Activated naive CD4-positive, alpha-beta T cell treated with anti-CD3 and anti-CD28 coated beads for 36 hours (primary cell): ENCODE measurements at places on chromosomes 2 and 18. TPM values are rescaled to one million over a fixed set of nuclear protein-coding genes. Genes with fewer than 3 reads are reported as not detected.

DNA sequence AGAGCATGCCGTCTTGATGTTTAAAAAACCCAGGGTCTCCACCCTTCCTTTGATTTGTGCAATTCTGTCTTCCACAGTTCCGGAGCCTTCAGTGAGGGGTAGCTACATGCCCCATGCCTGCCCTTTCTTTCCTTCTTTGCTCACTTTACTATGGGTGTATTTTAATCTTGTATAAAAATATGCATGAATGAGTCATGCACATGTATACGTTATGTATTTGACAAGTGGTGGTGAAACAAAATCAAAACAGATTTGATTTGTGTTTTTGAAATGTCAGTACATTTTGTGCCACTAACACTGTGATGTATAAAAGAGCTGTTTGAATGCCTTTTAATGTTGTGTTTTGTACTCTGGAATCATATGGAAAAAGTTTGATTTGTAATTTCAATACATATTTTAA is 126.5 kb downstream of the RNF144A start:
- no peak overlapping the region for H3K4me3 ChIP-seq
- peaks cover 18% of the 10 kb centered on the region for H3K4me1 ChIP-seq
- DNase-seq: no peak
- H3K36me3 ChIP-seq: peaks cover 25% of the 10 kb centered on the region

DNA sequence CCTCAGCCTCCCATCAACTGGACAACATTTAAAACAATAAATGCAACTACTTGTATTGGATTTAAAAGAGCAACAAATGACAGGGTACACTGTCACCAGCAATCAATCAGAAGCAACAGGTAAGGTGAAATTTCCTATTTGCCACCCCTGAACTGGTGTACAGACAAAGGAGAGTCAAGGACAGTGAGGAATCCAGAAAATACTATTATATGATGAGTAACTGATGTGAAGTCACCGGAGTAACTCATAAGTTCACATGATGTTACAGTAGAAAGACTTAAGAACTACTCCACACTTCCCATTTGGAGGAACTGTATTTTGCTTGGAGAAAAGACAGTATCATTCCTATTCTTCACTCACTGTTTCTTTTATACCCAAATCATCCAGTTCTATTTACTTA is 4.1 kb upstream of the STAT1 start:
- peak overlapping the region; percentile 48 for H3K4me3 ChIP-seq
- peaks cover 3% of the 10 kb centered on the region for H3K36me3 ChIP-seq
- H3K27ac ChIP-seq: peak overlapping the region; percentile 37
- peaks cover 24% of the 10 kb centered on the region for H3K4me1 ChIP-seq
- no peak for DNase-seq
- no peaks in the 10 kb centered on the region for H3K27me3 ChIP-seq

DNA sequence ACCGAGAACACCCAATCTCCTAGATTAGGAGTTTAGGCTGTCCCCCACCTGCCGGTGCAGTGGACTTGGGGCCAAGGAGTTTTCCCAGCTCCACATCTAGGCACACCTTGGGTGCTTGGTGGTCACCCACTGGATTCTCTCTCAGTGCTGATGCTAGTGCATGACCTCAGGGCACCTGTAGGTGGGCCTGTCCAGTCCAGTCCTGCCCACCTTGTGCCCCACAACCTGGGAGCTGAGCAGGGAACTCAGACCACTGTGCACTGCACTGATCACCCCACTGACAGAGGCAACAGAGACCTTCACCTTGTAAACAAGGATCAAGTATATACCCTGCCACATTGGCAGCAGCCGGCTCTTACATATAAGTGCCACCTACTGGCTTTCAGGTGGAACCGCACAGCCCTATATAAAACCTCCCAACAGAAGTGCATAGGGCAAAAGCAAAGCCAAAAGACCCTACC is 12.7 kb upstream of the CDH19 start:
- no peaks in the 10 kb centered on the region for H3K36me3 ChIP-seq
- H3K4me1 ChIP-seq: no peaks in the 10 kb centered on the region
- H3K27ac ChIP-seq: no peak overlapping the region
- no peaks in the 10 kb centered on the region for H3K27me3 ChIP-seq

DNA sequence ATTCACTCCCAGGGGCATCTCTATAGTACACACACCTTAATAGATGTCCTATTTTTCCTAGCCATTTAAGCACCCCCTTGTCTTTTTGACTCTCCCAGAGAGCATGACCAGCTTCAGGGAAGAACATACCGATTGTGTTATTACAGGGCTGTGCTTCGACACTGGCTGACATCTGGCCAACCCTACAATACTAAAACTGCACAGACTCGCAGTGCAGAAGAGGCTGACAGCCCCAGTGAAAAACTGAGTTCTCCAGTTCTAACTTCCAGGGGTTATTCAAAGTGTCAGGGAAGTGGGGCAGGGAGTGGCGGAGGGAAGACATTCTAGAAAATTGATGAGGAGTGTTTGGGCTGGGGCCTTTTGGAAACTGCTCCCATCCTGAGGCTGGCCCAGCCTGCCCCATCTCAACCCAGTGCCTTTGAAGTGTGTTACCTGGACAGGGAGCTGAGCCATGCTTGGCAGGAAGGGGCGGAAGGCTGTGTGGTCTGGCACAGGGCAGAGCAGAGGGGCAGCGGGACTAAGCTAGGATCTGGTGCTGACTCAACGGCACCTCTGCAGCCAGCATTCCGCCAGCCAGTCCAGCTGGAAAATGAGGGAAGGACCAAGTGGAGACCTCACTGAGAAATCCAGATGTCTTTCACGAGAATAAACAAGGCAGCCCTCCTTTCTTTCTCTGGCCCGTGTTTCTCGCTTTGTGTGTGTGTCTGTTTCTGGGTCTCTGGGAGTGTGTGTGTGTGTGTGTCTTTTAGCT is 15.4 kb upstream of the IGFBP5 start:
- no peaks in the 10 kb centered on the region for H3K36me3 ChIP-seq
- H3K27me3 ChIP-seq: peaks cover 2% of the 10 kb centered on the region
- no peak overlapping the region for H3K4me3 ChIP-seq
- H3K27ac ChIP-seq: no peak overlapping the region

- H3K4me3 ChIP-seq: no peak overlapping the region
- H3K27ac ChIP-seq: no peak overlapping the region
- no peaks in the 10 kb centered on the region for H3K4me1 ChIP-seq
- H3K27me3 ChIP-seq: no peaks in the 10 kb centered on the region
- H3K36me3 ChIP-seq: no peaks in the 10 kb centered on the region
Measured at GRCh38 chr2:40470822-40471813, 19.2 kb upstream of the SLC8A1 start.

DNA sequence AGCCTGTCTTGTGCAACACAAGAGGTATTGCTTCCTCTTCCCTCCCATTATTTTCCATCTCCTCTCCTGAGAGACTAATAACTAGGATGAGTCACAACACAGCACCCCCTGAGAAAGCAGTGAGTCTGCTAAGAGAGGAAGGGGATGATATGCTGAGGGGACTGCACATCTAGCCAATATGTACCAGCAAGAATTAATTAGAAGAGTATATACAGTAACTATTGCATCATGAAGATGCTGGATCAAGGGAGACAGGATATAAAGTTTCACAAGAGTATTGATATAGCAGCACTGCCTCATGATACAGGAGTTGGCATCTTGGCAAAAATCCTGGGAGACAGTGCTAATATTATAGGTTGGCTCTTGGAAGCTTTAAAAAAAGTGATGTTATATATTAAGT is 289.9 kb upstream of the RBMS1 start:
- H3K27ac ChIP-seq: no peak overlapping the region
- no peaks in the 10 kb centered on the region for H3K27me3 ChIP-seq
- no peak for DNase-seq
- no peaks in the 10 kb centered on the region for H3K4me1 ChIP-seq
- no peak overlapping the region for H3K4me3 ChIP-seq

DNA sequence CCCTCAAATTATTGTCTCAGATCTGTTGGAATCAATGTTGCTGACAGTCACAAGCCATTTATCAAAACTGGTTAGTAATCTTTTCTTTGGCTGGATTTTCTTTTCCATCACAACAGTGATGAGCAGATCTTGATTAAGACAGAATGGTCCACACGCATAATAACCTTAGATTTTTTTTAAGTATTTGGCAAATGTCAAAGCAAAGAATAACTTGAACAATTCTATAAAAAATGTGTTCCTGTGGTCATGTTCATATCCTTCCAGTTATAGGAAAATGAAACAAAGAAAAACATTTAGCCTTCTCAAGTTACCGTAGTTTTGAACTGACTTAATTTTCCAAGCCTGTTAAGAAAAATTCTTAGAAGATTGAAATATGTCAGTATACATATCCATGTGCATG is 659.9 kb upstream of the ID2 start:
- no peak for DNase-seq
- H3K36me3 ChIP-seq: no peaks in the 10 kb centered on the region
- peaks cover 9% of the 10 kb centered on the region for H3K4me1 ChIP-seq
- peaks cover 5% of the 10 kb centered on the region for H3K27me3 ChIP-seq

- DNase-seq: peak; percentile 78
- no peaks in the 10 kb centered on the region for H3K36me3 ChIP-seq
- peak overlapping the region; percentile 59 for H3K27ac ChIP-seq
- no peaks in the 10 kb centered on the region for H3K27me3 ChIP-seq
- H3K4me3 ChIP-seq: no peak overlapping the region
Measured at GRCh38 chr18:44725300-44726058, 44.8 kb downstream of the SETBP1 start.

ALKAL2 gene
- not detected for total RNA-seq

TFPI gene
- not detected for total RNA-seq

INPP5D gene
- 51.0 TPM for total RNA-seq
